ENCODE measurements at places on chromosomes 3 and 15.

DNA sequence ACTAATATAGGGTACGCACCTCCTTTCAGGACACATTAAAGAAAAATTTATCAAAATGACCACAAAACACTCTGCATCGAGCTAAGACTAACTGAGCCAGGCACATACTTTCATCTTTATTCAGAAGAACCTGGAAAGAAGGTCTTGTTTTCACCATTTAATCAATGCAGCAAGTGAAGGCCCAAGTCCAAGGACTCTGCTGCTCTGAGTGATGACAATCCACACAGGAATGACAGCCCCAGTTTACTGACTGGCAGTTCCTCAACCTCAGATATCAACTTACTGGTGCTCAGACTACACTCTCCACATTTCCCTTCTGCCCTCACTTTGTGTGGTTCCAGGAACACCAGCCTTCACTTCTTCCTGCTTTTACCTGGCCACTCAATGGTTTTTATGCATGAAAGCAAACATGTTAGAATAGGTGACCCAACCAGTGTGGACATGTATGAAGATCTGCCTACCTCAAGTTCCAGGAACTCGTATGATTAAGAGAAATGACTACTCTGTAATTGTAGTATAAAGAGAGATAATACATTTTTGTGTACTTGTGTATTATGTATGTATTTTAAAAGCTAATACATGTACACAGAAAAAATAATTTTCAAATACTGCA lies 29.1 kb upstream of the RASA2 start:
- no peak for DNase-seq

- no peak for DNase-seq
These were observed 7.0 kb downstream of the SUCLG2 start for GRCh38 chr3:67647390-67647878.

DNA sequence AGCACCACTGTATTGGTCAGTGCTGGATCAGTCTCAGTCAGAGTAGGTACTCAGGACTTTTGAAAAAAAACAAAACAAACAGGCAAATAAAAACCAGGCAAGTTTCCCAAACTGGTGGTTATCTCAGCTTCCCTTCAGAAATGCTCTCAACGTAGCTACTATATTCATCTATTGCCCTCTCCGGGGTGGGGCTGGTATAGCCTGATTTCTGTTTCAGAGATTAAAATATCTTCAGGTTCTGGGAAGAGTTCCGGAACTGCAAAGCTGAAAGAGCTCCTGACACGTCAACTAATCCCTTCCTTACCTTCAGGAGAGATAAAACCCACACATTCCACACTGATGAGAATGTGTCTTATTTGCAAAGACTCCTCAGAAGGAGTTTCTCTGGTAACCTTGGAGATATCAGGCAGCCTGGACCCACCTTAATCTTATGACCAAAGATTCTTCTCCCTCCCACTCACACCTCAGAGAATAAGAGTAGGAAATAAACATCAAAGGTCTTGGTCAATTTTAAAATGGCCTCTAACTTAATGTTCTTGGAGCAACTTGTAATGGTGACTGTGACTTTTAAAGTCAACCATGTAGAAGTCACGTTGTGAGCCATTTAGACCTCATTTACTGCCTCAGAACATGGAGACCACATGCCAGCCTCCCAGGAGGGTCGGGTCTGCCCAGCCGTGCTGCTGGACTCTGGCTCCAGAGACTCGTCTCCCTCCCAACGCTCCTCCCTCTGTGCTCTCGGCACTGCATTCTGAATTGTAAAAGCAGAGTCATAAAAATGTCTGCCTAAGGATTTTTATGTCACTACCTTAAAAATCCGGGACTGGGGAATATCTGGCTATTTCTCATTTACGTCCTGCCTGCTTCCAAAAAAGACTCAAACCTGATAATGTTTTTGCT lies 53.8 kb downstream of the CDCP1 start:
- DNase-seq, result no peak

DNA sequence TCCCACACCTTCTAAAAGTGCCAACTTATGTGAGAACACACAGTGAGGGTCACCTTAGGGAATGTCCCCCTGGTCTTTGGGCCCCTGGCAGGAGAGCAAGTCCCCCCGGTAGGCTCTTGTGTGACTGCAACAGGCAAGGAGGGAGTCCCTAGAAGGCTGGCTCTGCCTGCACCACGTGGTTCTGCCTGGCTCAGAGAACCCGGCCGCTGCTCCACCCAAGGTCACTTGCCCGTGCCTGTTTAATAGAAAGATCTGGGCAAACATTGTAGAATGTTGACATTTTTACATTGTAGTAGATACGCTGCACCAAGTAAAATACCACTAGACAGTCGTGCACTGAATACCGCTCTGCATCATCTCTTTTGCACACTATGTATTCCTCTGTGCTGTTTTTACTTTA lies 21.9 kb downstream of the GABRA5 start:
- DNase-seq, result no peak

DNA sequence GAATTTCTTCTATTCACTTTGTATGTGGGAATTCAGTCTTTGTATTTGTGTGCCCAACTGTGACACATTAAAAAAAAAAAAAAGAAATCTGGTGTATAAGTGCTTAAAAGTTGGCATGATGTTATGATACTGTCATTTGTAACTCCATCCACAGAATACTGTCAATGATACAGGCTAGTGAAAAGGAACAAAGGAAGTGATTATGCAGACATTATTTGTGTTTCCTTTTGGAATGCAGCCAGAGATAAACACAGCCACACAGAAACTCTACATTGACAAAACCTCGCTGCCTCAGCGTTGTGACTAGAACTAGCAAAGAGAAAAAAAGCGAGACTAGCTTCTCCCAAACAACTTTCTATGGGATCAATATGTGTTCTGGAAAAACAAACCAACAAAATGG lies 519.2 kb upstream of the AGTR1 start:
- DNase-seq, result no peak

GRCh38 chr3:111733154-111733553 lies 125.9 kb upstream of the PHLDB2 start:
- no peak for DNase-seq

- no peak for DNase-seq
These were observed 19.4 kb downstream of the ZPLD1 start for GRCh38 chr3:102454181-102454580.

- no peak for DNase-seq
These were observed 1305.2 kb downstream of the SI start for GRCh38 chr3:163773136-163773535.

DNA sequence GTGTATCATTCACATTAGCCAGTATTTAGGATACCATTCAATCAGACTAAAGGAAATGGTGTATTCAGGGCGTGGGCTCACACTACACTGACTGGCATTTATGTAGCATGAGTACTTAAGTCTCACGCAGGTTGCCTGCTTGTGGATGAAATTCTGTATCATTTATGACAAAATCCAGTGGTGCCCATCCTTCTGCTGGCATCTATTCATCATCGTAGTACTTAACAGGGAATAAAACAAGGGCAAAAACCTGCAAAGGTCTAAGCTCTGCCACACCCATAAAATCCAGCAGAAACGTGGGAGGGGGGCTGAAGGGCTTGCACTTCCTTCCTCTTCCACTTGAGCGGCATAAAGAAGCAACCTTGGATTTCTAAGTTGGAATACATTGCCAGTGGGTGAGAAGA lies 2.7 kb downstream of the GAP43 start:
- no peak for DNase-seq

DNA sequence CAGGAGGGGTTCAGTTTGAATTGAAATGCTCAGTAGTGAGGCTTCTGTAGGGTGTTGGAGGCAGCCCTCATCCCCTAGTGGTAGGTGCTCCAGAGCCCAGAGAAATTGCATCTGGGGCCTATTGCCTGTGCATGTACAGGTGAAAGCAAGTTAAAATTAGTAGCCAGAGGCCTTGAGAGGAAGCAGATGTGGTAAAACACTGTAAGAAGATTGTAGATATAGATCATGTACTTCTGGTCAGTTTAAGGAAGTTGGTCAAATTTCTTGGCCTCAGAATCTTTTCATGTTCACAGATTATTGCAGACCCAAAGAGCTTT lies 34.6 kb downstream of the IGSF10 start:
- no peak for DNase-seq

GRCh38 chr15:100133001-100133400 lies 208.8 kb downstream of the ADAMTS17 start:
- DNase-seq, result no peak

- DNase-seq, result no peak
These were observed 108.0 kb downstream of the SNRPN start for GRCh38 chr15:25062551-25063430.

- DNase-seq, result no peak
These were observed 257.2 kb upstream of the TPRG1 start for GRCh38 chr3:188914552-188914951.

DNA sequence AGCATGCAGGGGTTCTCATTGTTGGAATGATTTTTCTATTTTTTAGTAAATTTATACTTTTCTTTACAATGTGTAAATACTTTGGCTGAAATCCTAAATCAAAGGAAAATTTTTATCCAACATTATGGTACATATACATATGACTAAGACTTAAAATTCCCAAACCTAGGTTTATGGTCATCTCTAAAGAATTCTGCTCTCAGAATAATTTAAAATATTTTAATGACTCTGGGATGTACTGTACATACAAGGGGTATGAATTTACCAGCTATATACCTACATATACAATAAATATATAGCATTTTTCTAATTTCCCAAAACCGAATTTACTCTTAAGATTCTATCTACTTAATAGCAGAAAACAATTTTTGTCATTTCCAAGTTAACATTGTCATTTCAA lies 137.9 kb upstream of the POU1F1 start:
- DNase-seq, result no peak

DNA sequence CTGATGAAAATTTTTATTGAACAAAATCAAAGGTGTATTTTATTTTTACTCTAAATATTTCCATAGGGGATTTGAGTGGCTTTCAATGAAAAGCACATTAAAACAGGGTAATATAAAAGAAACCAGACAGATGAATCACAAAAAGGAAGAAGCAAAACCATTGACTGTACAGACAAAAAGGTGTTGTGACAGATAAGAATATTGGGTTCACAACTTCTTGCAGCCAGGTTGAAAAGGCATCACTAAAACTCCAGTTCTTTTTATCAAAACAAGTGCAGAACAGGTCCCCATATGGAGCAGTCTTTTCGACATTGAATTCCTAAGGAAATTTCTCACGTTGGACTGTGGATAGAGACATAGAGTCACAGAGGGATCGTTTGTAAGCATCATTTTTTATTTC lies 53.8 kb downstream of the AGTR1 start:
- no peak for DNase-seq

GRCh38 chr3:54870423-54870822 lies 57.4 kb downstream of the LRTM1 start:
- no peak for DNase-seq

DNA sequence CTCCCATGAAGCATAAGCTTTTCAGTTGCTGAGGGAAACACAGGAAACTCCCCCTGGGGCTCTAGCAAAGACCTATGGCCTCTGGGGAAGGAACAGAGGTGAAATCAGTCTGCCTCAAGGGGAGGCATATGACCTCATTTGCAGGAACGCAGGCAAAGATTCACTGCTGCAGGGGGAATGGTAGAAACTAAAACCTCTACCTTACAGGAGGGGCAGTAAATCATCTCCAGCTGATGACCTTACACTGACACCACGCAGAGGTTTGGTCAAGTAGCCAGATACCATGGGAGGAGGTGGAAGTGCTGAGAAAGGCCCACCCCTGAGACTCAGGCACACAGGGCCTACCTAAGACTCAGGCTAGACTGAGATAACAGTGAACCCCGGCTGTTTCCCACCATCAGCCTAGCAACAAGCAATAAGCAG lies 81.1 kb downstream of the RAD18 start:
- no peak for DNase-seq

GRCh38 chr3:80543154-80543553 lies 775.4 kb upstream of the ROBO1 start:
- DNase-seq, result no peak

DNA sequence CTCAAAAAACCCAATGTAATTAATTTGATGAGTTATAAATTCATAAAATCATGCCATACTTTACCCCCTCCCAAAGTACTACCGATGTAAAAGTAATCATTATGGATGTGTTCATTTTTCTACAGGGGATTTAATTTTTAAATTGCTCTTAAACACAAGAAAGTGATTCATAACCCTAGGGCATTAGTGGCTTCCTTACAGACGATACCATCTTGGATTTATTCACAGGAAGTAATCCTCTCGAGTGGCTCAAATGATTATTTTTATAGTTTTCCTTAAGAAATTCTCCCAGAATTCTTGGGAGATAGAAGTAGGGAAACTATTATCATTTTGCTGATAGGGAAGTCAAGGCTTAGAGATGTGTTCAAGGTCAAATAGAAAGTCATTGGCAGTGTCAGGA lies 80.9 kb downstream of the PEX5L start:
- no peak for DNase-seq

DNA sequence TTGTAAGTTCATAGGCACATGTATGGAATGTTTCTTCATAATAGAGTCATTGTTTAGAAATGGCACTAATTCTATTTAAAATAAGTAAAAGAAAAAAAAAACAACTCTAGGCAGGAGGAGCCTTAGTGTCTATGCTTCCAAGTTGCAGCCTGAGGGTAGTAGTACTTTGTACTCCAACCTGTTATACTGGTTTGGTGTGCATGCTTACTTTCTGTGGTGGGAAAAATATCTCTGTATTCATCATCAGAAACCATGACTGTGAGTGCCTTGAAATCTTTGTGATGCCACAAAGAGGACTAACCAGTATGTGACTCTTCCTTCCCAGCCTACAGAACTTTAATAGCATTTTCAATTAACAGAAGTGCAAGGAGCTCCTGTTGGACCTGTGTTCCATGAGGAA lies 4.4 kb downstream of the NAALADL2 start:
- DNase-seq, result no peak

DNA sequence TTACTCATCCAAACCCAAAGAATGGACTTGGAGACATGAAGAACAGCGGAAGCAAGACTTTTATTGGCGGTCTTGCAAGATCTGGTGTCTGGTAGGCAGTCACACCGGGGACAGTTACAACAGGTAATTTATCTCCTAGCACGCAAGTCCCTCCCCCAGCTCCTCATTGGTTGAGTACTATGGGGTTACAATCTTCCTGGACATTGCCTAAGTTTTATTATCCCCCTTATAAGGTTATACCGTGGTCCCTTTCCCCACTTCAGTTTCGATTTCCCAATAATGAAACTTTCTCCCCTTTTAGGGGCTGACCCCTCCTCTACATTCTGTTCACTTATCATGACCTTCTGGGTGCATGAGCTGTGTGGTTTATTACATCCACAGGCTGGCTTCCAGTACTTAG lies 18.7 kb downstream of the ARL8B start:
- no peak for DNase-seq

GRCh38 chr15:82647045-82647834 lies at the start of gene CPEB1:
Gene CPEB1, minus strand, starts transcription at chr15:82647363. Its CDS starts 18,904 bp downstream, at chr15:82628459.
- DNase-seq, result peak; percentile 12

GRCh38 chr15:62822228-62822627 lies 220.3 kb upstream of the TPM1 start:
- DNase-seq, result no peak

Data from stimulated activated CD4-positive, alpha-beta T cell treated with anti-CD3 and anti-CD28 coated beads, TNF-alpha, amount 100 ng/mL, for 24 hours (primary cell).